ENCODE measurements at places on chromosomes 7 and 10.

GRCh38 chr7:88014581-88014980 lies 80.5 kb downstream of the ADAM22 start:
- H3K36me3 ChIP-seq = no peaks in the 10 kb centered on the region
- DNase-seq = no peak
- H3K27ac ChIP-seq = no peak overlapping the region
- H3K4me1 ChIP-seq = no peaks in the 10 kb centered on the region

DNA sequence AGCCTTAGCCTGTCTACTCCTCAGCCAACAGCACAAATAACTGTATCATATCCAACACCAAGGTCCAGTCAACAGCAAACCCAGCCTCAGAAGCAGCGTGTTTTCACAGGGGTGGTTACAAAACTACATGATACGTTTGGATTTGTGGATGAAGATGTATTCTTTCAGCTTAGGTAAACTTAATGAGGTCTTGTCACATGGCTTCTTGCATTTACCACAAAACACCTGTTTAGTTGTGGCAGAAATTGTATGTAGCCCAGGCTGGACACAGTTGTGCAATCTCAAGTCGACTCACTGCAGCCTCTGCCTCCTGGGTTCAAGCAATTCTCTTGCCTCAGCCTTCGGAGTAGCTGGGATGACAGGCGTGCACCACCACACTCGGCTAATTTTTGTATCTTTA lies 21.4 kb downstream of the CCAR1 start:
- H3K4me3 ChIP-seq = no peak overlapping the region
- H3K4me1 ChIP-seq = peaks cover 5% of the 10 kb centered on the region
- no peak overlapping the region for H3K27ac ChIP-seq
- DNase-seq = no peak
- no peaks in the 10 kb centered on the region for H3K27me3 ChIP-seq

DNA sequence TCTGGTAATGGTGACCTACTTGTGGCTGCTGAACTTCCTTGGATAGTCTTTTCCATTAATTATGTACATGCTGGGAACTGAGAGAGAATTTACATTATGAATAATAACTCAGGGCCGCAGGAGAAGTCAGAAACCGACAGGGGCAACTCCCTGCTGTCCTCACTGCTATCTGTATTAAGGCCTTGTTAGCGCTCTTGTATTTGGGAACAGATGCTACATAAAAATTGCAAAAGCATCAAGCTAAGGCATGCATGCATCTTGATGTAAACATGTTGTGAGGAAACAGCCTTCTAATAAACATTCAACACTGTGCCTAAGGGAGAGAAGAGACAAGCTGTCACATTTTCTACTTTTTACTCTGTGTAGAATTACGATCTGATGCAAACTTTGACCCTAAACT lies 158.4 kb downstream of the PARD3 start:
- DNase-seq = no peak
- H3K27ac ChIP-seq = no peak overlapping the region
- no peaks in the 10 kb centered on the region for H3K27me3 ChIP-seq
- no peak overlapping the region for H3K4me3 ChIP-seq
- H3K36me3 ChIP-seq = no peaks in the 10 kb centered on the region

GRCh38 chr10:86305521-86305920 lies 61.1 kb downstream of the GRID1 start:
- DNase-seq = no peak
- no peaks in the 10 kb centered on the region for H3K36me3 ChIP-seq
- H3K4me1 ChIP-seq = no peaks in the 10 kb centered on the region
- H3K27ac ChIP-seq = no peak overlapping the region
- no peak overlapping the region for H3K4me3 ChIP-seq
- peaks cover 13% of the 10 kb centered on the region for H3K27me3 ChIP-seq
